ENCODE measurements at places on chromosomes 3 and 15.

DNA sequence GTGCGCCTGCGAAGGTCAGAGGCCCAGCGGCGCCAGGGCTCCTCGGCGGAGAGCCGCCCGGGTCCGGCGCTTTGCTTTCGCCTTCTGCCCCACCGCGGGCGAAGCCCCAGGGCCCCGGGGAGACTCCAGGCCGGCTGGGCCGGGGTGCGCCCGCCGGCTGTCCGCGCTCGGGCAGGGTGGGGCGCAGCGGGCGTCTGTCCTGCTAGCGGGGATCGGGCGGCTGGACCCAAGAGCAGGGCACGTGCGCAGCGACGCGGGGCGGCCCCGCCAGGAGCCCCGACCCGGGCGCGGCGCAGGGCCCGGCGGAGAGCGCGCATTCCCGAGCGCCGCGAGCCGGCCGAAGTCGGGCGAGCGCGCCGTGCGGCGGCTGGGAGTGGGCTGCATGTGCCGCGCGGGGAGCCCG is 569 bp upstream of the ALDH1A3 start:
- DNase-seq = no peak

- DNase-seq = no peak
These were observed 114.3 kb downstream of the ARNT2 start for GRCh38 chr15:80518522-80518921.

DNA sequence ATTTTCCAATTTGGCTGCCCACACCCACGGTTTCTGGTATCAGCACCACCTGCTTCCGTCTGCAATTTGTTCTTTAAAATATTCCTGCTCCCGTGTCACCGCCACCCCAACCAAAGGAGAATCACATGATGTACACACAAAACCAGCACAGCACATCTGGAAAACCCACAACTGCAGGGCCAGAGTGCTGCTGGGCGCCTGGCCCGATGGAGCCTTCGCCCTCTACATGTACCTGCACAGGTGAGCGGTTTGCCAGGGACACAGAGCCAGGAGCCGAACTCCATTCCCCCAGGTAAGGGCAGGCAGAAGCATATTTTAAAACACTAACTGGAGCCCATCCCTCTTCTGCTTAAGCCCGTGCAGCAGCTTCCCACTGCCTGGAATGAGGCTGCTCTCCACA is 75.6 kb downstream of the ADAMTS17 start:
- no peak for DNase-seq

GRCh38 chr15:68186671-68187397 is 18.3 kb downstream of the CALML4 start:
- DNase-seq = peak; percentile 22

DNA sequence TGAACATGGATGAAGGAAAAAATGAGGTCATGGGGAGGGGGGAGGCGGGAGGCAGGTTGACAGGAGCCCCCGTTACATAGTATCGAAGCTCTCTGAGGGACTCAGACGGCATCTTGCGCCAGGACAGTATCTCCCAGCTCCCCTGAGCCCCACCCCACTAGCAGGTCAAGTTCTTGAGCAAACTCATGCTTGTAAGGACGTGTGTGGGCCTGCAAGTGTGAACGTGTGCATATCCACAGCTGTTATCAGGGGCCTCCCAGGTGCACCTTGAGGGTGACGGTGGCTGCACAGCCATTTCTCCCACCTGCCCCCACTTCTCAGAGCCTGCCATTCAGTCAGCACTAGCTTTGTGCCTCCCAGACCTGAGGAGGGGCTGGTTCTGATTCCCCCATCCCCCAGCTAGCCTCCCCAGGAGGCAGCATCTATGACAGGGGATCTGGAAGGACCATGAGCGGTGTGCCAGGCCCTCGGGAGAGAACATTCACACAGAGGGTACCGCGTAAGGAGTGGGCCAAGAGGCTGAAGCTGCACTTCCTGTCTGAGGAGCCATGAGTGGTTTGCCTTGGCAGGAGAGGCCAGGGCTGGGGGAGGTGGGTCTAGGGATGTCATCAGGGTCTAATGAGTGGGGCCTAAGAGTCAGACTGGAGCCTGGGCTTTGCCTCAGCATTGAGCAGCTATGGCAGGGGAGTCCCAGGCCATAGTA is 2.9 kb downstream of the SEMA3F start:
- no peak for DNase-seq

DNA sequence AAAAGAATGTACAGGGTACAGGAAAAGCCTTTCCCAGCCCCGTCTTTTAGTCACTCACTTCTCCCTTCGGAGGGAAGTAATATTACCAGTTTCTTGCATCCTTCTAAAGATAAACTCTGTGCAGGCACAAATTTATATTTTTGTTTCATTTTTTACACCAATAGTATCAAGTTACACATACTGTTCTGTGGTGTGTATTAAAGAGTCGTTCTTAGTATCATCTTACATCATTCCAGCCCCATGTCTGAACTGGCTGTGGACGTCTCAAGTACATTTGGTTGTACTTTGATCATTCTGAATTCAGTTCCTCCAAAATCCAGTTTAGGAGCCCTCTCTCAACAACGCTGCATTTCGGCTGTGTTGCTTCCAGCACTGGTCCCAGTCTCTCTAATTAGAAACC is 68.7 kb downstream of the LMLN start:
- DNase-seq = no peak
